Activated T-helper 1 cell treated with Interleukin-2 at 50 U/mL for 16 hours (primary cell): ENCODE measurements at places on chromosomes 5 and 9.

DNA sequence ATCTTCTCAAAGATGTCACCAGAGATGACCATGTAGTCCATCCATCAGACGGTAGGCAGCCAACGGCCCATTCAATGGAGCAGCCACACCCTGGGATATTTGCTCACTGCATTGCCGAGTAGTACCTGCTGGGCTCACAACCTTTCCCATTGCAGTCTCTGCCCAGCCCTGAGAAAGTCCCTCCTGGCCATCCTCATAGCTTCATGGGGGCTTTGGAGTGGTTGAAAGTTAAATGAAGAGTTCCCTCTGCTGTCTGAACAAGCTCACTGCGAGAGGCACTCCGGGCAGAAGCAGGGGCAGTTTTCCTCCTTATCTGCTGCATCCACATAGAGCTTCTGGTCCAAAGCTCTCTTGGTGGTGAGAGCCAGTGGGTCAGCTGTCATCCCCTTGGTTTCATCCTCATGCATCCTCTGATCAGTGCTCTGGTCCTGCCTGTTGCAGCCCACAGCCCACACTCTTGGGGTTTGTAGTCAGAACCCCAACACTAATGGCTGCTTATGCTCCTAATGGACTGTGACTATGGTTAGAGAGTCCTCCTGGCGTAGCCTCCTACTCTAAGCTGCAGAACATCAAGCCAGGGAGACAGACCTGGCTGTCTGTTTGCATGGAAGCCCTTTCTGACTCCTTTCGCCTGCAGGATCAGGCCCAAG is 23.3 kb downstream of the TNFSF8 start:
- DNase-seq: no peak

- no peak for DNase-seq
These were observed 92.0 kb downstream of the OTULIN start for GRCh38 chr5:14756478-14756877.

- no peak for DNase-seq
These were observed 95.5 kb downstream of the F2RL2 start for GRCh38 chr5:76527685-76528161.

DNA sequence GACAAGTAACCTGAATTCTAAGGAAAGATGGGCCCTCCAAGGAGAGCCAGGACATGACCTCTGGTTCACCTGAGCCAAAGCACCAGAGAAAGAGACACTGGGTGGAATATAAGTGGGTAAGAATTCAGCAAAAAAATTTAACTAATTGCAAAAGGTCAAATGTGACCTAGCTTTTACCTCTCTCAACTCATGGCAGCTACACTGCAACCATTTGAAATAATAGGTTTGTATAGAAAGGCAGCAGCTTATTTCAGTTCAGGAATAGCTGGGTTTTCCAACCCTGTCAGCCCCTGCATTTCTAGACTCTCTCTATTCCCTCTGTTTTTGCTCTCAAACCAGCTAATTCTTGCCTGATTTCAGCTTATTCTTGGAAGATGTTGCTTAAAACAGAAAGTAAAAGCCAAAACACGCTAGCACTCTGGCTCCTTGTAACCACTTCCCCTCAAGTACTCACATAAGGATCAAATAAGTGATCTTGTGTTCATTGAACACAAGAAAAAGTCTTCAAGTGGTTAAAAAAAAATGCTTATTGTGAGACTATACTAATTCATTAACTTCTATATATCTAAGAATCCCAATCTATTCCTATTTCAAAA is 101.1 kb upstream of the NR4A3 start:
- no peak for DNase-seq

- DNase-seq: no peak
These were observed 92.6 kb upstream of the TRIM32 start for GRCh38 chr9:116594547-116594946.

DNA sequence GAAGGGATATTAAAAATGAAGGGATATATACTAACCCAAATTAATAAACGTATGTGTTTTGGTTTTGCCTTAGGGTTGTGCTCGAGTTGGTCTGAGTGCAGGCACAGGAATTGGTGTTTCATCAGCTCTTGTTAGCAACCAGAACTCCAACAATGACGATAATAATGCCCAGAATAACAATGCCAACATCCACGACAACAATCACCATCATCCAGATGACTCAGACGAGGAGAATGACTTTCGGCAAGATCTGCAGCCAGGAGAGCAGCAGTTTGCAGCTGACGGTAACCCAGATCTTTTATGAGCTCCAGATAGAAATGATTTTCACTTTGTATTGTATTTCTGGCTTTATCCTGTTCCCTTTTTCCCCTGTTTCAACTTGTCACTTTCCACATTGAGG is 33.2 kb downstream of the FBXO38 start:
- no peak for DNase-seq

- no peak for DNase-seq
These were observed 2.7 kb downstream of the CSF2 start for GRCh38 chr5:132076202-132076830.

GRCh38 chr9:84970432-84970831 is 300.9 kb downstream of the NTRK2 start:
- no peak for DNase-seq

- no peak for DNase-seq
These were observed 24.7 kb upstream of the SLC6A19 start for GRCh38 chr5:1176473-1177391.

DNA sequence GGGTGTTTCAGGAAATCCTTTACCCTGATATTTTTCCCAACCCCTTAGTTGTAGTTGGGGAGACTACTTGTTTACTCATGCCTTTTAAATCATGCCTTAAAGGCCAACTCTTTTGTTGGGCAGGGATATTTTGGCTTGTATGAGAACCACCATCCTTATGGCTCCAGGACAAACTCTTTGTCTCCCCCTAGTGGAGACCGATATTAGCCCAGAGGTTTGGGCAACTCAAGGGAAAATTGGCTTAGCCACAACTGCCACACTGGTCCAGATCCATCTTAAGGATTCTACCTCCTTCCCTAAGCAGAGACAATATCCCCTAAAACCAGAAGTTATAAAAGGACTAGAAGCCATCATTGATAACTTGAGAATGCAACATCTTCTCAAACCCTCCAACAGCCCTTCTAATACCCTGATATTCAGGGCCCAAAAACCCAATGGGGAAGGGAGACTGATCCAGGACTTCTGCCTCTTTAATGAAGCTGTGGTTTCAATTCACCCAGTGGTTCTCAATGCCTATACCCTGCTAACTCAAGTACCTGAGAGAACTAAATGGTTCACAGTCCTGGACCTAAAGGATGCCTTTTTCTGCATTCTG is 100.9 kb upstream of the HCN1 start:
- DNase-seq: no peak

GRCh38 chr5:125699860-125700259 is 723.3 kb upstream of the GRAMD2B start:
- no peak for DNase-seq

GRCh38 chr5:35229076-35230037 is 930 bp downstream of the PRLR start:
- DNase-seq: no peak

- no peak for DNase-seq
These were observed 104.4 kb upstream of the GNA14 start for GRCh38 chr9:77752554-77752953.
